ENCODE measurements at places on chromosomes 2 and 18.

GRCh38 chr2:42835577-42836371 is 43.4 kb upstream of the HAAO start:
- peak; percentile 72 for DNase-seq

- no peak for DNase-seq
Measured at GRCh38 chr18:44981121-44981520, 300.4 kb downstream of the SETBP1 start.

DNA sequence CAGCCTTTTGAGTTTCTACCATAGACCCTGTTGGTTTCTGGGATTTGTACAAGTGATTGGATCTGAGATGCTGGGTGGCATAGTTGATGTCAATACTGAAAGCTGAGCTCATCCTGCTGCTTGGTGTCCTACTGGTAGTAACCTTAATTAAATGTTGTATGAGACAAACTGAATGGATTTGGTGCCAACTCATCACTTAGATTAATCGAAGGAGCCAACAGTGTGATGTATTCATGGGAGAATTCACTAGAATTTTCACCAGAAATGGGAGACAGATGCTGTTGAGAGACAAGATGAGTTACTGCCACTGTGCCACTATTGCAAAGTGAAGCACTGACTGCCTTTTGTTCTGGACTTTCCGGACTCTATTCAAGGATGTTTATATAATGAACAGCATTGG is 158.5 kb downstream of the THADA start:
- DNase-seq = no peak

- DNase-seq = no peak
Measured at GRCh38 chr2:174051741-174052583, 86.8 kb upstream of the SP3 start.

DNA sequence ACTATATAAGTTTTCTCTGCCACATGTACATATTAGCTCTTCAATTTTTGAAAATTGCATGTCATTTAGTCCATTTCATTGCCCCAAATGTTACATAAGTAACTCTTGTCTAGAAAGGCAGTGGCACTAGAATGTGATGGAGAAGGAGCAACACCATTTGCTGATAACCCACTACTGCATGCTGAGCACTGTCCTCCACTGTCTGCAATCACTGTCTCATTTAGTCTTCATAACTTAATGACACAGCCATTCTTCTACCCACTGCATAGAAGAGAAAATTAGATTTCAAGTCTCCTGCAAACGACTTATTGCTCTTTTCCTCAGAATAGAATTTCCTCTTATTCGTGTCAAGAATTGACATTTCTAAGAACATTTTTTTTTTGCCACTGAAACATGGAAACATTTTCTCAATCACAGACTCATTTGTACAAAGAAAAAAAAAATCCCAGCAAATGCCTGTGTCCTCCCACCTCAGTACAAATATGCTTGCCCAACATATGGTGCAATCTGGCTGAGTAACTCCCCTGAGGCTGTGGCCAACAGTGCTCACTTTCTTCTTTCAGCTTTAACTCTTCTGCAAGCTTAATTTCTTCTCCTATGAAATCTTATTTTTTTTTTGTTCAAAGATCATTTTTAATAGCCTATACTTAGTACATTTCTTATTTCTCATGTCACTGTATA is 768.6 kb upstream of the HS6ST1 start:
- DNase-seq = no peak

GRCh38 chr2:61793389-61793836 is 60.4 kb downstream of the FAM161A start:
- DNase-seq = no peak
